ENCODE measurements at places on chromosomes 16 and 17. TPM values are rescaled to one million over a fixed set of nuclear protein-coding genes. Genes with fewer than 3 reads are reported as not detected.

KRT27 gene
- total RNA-seq, result not detected

WNT3 gene
- 2.3 TPM for total RNA-seq

TNFRSF17 gene
- total RNA-seq, result not detected

VWA3A gene
- total RNA-seq, result not detected

RAC3 gene
- total RNA-seq, result 27.1 TPM

GPRC5B gene
- total RNA-seq, result 11.5 TPM

CBFA2T3 gene
- total RNA-seq, result not detected

SSTR5 gene
- not detected for total RNA-seq

GJC1 gene
- 24.3 TPM for total RNA-seq

C17orf67 gene
- total RNA-seq, result 0.35 TPM

CCDC200 gene
- total RNA-seq, result not detected

MTSS2 gene
- 58.8 TPM for total RNA-seq

SPEM2 gene
- not detected for total RNA-seq

CHTF18 gene
- total RNA-seq, result 14.4 TPM

OTOP2 gene
- total RNA-seq, result not detected

CHAD gene
- total RNA-seq, result not detected

AOC2 gene
- under 0.01 TPM for total RNA-seq

ZCCHC14 gene
- total RNA-seq, result 4.3 TPM

CEP295NL gene
- not detected for total RNA-seq

Measured in myometrial cell (primary cell).